Adipocyte (in vitro differentiated cells): ENCODE measurements at places on chromosomes 7 and 10.

DNA sequence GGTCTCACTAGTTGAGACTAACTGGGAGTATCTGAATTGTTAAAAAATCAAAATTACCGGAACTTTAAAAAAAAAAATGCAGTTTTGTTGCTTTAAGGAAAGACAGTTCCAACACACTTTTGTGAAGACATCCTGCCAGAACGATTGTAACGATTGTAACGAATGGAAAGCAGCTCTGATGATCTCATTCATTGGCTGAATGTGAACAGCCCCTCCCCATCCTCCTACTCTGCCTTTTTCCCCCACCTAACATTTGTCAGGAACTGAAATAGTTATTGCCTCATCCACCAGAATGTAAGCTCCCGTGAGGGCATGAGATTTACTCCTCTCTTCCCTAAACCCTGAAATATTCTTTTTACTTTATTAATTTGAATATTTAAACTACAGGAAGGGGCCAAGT, 23.1 kb upstream of the ZC3HAV1L start:
- DNase-seq, result no peak

GRCh38 chr10:43224321-43224720, 42.5 kb downstream of the RASGEF1A start:
- DNase-seq, result no peak

DNA sequence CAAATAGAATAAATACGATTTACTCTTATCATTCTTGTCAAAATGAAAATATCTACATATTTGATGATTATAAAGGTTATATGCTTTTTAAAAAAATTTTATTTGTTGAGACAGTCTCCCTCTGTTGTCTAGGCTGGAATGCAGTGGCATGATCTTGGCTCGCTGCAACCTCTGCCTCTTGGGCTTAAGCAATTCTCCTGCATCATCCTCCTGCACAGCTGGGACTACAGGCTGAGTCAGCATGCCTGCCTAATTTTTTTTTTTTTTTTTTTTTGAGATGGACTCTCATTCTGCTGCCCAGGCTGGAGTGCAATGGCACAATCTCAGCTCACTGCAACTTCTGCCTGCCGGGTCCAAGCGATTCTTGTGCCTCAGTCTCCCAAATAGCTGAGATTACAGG, 48.9 kb downstream of the PUS7 start:
- DNase-seq, result peak; percentile 86

GRCh38 chr7:97088364-97088763, 29.1 kb upstream of the SDHAF3 start:
- DNase-seq, result no peak

GRCh38 chr7:53111031-53111430, 75.6 kb downstream of the POM121L12 start:
- DNase-seq, result no peak

- no peak for DNase-seq
Measured at GRCh38 chr10:103599211-103599610, 105.7 kb downstream of the NEURL1 start.

- DNase-seq, result no peak
Measured at GRCh38 chr7:157548691-157549303, 212.0 kb downstream of the DNAJB6 start.

GRCh38 chr7:92964141-92964540, 127.8 kb upstream of the CDK6 start:
- DNase-seq, result no peak

GRCh38 chr10:78166261-78166660, 132.6 kb downstream of the RPS24 start:
- DNase-seq, result no peak

GRCh38 chr7:34162027-34162565, 256.8 kb downstream of the BMPER start:
- DNase-seq, result no peak

DNA sequence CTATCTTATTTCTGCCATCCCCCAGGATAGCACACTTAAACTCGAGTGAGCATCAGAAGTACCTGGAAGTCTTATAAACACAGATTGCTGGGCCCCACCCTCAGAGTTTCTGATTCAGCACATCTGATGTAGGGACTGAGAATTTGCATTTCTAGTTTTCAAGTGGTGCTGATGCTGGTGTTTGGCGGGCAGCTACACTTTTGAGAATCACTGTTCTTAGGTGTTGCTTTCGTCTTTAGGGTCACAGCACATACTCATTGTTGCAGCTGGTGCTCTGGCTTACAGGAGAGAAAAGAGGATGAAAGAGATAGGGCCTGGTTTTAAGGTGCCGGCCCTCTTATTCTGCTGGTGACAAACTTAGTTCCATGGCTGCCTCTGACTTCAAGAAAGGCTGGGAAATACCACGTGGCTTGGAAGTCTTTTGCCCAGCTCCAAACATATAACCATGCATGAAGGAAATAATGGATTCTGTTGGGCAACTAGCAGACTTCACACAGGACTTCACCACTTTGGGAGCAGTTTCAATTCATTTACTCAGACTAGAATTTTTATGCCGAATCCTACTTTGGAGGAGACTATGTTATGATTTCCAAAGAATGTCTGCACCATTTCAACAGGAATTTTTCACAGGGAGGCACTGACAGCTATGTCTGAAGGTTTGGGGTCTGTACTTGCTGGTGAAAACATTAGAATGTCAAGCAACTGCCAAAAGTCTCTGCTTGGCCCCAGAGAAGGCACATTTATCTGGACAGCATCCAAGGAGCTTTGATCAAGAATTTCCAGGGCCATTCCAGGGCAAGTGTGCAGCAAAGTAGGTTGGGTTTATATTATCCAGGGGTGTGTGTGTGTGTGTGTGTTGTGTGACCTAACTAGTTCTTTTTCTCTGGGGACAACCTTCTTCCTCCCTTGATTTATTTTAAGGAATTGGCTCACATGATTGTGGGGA, 6.9 kb upstream of the MINDY4 start:
- DNase-seq, result peak; percentile 89

DNA sequence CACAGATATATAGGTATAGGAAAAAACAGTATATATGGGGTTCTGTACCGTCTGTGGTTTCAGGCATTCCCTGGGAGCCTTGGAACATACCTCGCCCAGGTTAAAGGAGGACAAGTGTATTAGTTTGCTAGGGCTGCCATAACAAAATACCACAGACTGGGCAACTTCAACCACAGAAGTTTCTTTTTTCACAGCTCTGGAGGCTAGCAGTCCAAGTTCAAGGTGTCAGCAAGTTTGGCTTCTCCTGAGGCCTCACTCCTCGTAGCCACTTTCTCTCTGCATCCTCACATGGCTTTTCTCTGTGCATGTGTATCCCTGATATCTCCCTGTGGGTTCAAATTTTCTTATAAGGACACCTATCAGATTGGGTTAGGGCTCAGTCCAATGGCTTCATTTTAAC, 189.1 kb downstream of the DNAH11 start:
- no peak for DNase-seq
